ENCODE measurements at places on chromosomes 7 and 10.

GRCh38 chr10:84267503-84268126, 22.8 kb downstream of the RGR start:
- DNase-seq: peak; percentile 56

DNA sequence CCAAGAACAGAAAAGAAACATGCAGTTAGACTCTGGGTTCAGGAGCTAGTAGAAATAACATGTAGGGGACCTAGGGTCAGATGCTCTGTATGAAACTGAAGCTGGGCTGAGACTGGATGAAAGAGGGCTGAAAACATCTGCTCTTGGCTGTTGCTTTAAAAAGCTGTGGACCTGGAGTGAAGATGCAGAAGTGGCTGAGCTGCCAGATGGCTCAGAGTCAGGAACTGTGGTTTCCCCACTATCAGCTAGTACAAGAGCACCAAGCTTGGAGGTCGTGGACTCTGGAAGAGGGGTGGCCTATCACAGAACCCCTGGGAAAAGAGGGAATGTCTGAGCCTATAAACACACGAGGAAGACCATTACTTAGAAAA, 5.9 kb downstream of the ADK start:
- DNase-seq: no peak

GRCh38 chr10:35605191-35605590, at the start of gene GJD4:
Gene GJD4, plus strand, starts transcription at chr10:35605341. Its CDS starts 227 bp downstream, at chr10:35605568.
- DNase-seq: no peak

- no peak for DNase-seq
Measured at GRCh38 chr10:79379512-79380124, 32.3 kb downstream of the PPIF start.

GRCh38 chr10:29925771-29926692, 133.4 kb downstream of the JCAD start:
- DNase-seq: no peak

- no peak for DNase-seq
Measured at GRCh38 chr7:45402480-45403218, 171.5 kb upstream of the ADCY1 start.

- no peak for DNase-seq
Measured at GRCh38 chr10:83522881-83523386, 616.4 kb upstream of the GHITM start.

DNA sequence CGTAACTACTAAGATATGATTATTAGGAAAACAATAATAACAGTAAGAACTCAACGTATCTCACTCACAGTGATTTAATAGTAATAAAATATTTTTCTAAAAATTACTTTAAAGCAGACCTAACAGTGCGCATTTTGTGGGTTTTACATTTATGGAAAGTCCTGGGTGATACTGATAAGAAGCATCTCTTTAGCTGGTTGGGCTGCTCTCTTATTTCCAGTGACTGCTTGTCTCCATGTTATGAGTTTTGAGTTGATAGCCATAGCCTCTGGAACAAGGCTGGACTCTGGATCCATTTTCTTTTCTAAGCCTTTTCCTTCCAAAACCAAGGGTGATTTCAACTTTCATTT, 29.5 kb upstream of the INHBA start:
- no peak for DNase-seq

DNA sequence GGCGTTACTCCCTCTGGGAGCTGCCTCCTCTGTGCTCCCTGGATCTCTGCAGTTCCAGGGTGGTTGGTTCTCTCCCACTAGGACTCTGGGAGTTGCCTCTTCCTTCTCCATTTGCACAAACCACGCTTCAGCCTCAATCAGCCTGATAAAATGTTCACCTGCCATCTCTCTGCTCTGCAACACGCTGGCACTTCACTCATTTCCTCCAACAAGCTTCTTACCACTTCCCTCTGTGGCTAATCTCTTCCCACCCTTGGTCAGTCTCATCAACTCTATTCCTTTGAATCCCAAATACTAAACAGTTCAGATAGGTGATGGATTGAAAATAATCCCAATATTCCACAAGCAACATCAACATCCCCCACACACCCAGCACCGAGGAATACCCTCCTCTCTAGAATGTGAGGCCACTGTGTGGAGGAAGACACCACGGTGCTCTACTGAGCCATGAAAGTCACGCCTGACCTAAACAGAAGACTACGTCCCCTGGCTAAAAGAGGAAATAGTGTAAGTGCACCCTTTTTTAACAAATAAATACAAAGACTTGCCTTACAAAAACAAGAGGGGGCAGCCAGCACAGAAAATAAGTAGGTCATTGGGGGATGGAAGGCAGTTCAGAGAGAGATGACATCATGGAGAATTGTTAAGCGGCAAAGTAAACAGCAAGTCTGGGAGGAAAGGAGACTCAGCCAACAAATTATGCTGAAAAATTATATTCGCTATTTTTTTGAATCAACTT, 1.9 kb upstream of the FAM170B start:
- DNase-seq: no peak

GRCh38 chr10:69239136-69239535, 19.0 kb downstream of the HKDC1 start:
- no peak for DNase-seq

- DNase-seq: no peak
Measured at GRCh38 chr10:29730458-29730857, 95.7 kb upstream of the SVIL start.

- peak; percentile 81 for DNase-seq
Measured at GRCh38 chr7:104943502-104944343, 70.3 kb upstream of the KMT2E start.

GRCh38 chr10:131000244-131000643, 311.3 kb downstream of the TCERG1L start:
- DNase-seq: no peak

DNA sequence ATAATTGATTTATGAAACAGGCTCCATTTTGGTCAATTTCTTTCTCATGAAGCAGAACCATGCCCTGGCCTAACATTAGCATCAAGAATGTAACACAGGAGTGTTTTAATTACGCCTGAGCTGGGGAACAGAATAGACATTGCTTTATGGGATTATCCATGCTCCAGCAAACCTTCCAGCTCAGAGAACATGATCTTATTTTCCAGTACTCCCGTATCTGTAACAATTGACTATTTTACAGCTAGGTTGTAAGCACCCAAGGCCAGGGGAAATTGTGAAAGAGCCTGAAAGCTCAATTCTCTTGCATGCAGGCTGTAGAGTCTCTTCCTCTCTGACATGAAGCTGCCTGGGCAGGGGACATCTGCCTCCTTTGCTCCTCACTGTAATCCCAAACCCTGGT, 30.8 kb upstream of the CRYGN start:
- DNase-seq: no peak

GRCh38 chr10:79028451-79029010, 40.2 kb upstream of the ZMIZ1 start:
- no peak for DNase-seq

GRCh38 chr10:3761021-3761686, 23.9 kb downstream of the KLF6 start:
- DNase-seq: peak; percentile 74

DNA sequence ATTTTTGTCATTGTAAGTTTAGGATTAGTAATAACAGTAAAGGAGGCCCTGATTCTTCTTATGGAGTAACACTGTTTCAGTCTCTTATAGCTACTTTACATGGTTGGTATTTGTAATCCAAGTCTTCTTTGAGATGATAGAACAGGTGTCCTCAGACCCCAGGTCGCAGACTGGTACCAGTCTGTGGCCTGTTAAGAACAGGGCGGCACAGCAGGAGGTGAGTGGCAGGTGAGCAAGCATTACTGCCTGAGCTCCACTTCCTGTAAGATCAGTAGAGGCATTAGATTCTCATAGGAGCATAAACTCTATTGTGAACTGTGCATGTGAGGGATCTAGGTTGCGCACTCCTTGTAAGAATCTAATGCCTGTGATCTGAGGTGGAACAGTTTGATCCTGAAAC, 77.3 kb downstream of the STK31 start:
- no peak for DNase-seq

DNA sequence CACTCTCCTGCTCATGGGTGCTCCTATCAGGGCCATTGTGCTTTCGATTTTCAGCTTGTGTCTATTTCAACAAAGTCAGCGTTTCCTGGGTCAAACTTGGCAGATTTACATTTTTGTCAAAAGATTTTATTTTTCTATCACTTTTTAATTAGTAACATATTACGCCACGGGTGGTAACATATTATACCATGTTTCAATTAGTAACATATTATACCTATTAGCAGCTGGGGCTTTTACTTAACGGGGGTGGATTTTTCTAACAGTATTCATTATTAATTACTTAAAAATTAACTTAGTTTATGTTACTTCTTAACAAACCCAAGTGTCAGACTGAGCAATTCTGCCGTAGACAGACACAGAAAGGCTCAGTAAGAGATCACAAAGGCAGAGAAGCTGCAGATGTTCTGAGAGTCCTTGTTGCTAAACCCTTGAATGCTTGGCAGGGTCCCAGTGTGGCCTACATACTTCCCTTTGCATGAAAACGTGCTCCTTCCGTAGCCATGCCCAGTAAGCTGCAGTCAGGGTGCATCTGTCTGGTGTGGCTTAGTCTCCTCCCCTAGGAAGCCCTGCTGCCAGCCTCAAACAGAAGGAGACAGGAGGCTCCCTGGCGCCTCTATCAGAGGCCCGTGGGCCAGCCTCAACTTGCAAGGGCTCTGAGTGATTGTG, 263.1 kb upstream of the CXCL12 start:
- DNase-seq: no peak

GRCh38 chr7:24301703-24302102, 17.7 kb downstream of the NPY start:
- DNase-seq: no peak

GRCh38 chr10:130112821-130113220, 2.2 kb upstream of the C10orf143 start:
- DNase-seq: no peak

DNA sequence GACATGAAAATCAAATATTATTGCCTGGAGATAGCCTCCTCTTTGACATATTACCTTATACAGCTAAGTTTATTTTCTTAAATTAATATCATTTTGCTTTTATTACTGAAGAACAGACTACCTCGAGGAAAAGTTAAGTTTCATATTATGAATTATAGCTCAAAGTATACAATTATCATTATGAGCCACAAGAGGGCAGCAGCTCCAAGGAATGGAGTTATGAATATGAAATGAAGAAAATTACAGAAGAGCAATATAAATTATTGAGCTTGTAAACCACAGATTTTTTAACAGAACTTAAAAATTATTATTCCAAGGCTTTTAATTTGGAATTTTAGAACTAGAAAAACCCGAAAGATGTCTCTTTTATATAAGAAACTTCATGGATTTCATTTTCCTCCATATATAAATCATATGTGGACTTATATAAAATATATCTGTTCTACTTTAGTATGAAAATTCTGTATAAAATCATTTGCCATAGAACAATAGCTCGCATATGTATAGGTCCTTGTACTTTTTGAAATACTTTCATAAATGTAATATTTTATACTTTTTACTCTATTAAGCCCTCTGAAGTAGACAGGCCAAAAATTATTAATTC, 40.1 kb downstream of the IQUB start:
- DNase-seq: peak; percentile 62

- DNase-seq: no peak
Measured at GRCh38 chr10:3180355-3181025, 7.9 kb upstream of the PITRM1 start.

- no peak for DNase-seq
Measured at GRCh38 chr10:33129141-33129995, 171.3 kb upstream of the ITGB1 start.

- no peak for DNase-seq
Measured at GRCh38 chr10:23442936-23443335, 4.1 kb downstream of the OTUD1 start.

DNA sequence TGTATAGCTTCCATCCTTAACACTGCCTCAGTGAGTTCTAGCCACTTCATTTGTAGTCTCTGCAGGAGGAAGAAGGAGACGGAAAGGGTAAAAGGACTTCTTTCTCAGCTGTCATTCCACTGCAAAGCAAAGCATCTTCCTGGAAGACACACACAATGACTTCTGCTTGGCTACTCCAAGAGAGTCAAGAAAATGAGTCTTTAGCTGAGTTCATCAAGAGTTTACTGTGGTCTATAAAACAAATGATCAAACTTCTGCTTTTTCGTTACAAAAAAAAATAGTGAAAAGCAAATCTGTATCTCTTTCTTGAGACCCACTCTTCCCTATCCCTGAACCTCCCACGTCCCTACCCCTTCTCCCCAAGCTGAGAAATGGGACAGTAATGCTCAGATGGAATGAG, 205.0 kb upstream of the AHR start:
- DNase-seq: no peak

GRCh38 chr7:55377162-55377817, 12.2 kb downstream of the LANCL2 start:
- DNase-seq: no peak

- DNase-seq: no peak
Measured at GRCh38 chr10:87960230-87960629, 96.8 kb downstream of the PTEN start.

DNA sequence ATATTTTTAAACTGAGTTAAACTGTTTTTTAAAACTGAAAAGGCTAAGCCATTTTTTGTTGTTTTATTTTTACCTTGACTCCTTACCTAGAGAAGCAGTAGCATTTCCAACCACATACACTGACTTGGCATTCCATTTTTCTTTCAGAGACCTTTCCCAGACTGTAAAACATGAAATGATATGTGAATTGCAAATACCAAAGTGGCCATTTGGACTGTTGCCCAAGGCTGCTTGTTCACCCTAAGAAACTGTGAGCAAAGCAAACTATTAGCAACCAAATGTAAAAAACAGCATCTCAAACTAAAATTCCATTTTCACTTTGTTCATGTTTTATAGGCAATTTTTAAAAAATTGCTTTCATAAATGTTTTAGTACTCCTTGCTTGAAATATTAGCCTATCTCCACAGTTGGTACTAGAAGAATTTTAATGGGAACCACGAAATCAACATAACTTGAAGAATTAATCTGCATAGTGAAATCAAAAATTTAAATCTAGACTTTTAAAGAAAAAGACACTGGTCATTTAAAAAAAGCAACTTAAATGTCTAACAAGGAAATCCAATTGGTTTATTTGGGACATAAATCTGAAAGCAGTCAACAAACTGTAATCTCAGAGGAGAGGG, 10.8 kb downstream of the UROS start:
- DNase-seq: no peak

DNA sequence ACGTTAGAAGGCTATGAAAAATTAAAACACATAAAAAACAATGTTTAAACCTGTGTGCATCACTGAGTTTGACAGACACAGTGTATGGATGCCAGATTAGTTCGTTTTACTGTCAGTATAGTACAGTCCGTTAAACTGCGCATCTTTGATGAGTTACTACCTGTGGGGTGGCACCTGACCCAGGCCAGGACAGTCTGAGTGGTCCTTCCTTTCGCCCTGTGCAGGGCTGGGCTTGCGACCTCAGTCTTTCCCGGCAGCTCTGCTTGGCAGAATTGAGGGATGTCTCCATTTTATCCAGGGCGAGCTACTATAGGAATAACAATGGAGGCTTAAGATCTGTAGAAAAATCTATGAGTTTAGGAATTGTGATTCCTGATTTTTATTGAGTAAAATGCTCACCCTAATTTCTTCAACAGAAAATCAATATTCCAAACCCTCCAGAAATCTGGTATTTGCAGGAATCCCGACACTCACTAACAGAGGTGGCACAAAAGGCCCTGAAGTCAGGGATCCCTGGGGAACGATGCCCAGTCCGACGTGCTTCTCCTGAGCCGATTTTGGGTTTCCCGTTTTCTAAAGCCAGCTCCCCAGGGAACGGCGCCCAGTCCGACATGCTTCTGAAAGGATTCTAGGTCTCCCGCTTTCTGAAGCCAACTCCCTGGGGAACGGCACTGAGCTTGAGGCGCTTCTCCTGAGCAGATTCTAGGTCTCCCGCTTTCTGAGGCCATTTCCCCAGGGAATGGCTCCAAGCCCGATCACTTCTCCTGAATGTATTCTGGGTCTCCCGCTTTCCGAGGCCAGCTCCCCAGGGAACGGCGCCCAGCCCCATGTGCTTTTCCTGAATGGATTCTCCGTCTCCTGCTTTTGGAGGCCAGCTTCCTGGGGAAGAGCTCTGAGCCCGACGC, 377.6 kb downstream of the DNAJB6 start:
- no peak for DNase-seq

GRCh38 chr10:5402798-5403197, 1.8 kb downstream of the TUBAL3 start:
- no peak for DNase-seq

Data from CD4-positive, alpha-beta T cell treated with Interleukin-4 for 4 hours (primary cell).